Sigmoid colon (tissue), 7 donors: ENCODE measurements at places on chromosomes 7 and 10. TPM values are rescaled to one million over a fixed set of nuclear protein-coding genes. Genes with fewer than 3 reads are reported as not detected.

GRCh38 chr7:81725812-81726127, 44.1 kb downstream of the HGF start:
- H3K4me1 ChIP-seq: peaks cover 10% of the 10 kb centered on the region
- no peaks in the 10 kb centered on the region for H3K36me3 ChIP-seq
- no peak overlapping the region for H3K27ac ChIP-seq
- H3K4me3 ChIP-seq: no peak overlapping the region
- no peak for DNase-seq

DNA sequence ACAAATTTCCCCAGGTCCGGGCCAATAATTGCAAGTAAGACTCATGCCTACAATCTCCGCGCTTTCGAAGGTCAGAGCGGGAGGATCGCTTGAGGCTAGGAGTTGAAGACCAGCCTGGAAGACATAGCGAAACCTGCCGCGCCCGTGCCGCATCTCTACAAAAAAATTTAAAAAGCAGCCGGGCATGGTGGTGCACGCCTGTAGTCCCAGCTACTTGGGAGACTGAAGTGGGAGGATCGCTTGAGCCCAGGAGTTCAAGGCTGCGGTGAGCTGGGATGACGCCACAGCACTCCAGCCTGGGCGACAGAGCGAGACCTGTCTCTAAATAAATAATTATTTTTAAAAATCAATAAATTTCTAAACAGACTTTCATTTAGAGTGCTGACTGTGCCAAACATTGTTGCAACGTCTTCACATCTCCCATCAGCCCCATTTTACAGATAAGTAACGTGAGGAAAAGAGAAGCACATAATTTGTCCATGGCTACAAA, 494 bp upstream of the CFAP43 start:
- H3K4me1 ChIP-seq: no peaks in the 10 kb centered on the region
- H3K36me3 ChIP-seq: no peaks in the 10 kb centered on the region
- H3K27me3 ChIP-seq: no peaks in the 10 kb centered on the region
- peak overlapping the region; percentile 70 for H3K4me3 ChIP-seq

DNA sequence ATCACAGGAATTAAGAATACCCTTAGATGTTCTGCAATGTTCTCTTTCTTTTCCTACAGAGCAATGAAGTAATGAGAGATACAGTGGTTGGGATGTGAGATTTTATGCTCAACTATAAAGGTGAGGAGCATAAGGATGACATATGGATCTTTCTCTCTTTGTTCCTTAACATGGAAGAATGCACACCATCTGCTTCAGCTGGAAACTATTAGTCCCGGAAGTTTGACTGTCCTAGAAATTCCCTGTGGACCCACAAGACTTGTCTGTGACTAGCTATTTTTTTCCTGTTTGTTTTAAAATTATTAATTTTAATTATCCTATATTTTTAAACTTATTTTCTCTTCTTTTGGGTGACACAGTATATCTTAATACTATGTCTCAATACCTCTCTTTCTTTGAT, 80.2 kb downstream of the DKK1 start:
- H3K27ac ChIP-seq: no peak overlapping the region
- H3K4me3 ChIP-seq: no peak overlapping the region
- no peaks in the 10 kb centered on the region for H3K27me3 ChIP-seq

DNA sequence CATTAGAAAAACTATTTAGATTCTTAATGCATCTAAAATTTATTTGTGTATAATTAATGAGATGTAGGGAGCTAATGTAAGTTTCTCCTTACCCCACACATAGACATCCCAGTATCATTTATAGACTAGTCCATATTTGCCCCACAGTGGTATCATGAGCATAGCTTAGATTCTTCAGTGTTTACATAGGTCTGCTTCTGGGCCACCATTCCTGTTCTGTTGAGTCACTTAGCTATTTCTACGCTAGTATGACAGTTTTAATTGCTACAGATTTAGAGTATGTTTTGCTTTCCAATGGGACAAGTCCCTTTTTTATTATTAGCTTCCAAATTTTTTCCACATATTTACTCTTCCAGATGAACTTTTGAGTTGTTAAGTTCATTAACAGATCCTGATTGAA, 69.4 kb downstream of the MCMBP start:
- H3K4me1 ChIP-seq: peaks cover 24% of the 10 kb centered on the region
- peaks cover 10% of the 10 kb centered on the region for H3K36me3 ChIP-seq
- no peak overlapping the region for H3K27ac ChIP-seq
- no peaks in the 10 kb centered on the region for H3K27me3 ChIP-seq
- no peak for DNase-seq

GRCh38 chr7:107041097-107041496, 3.4 kb upstream of the PRKAR2B start:
- no peaks in the 10 kb centered on the region for H3K27me3 ChIP-seq
- DNase-seq: no peak
- H3K27ac ChIP-seq: no peak overlapping the region
- H3K36me3 ChIP-seq: no peaks in the 10 kb centered on the region
- peaks cover 13% of the 10 kb centered on the region for H3K4me1 ChIP-seq

DNA sequence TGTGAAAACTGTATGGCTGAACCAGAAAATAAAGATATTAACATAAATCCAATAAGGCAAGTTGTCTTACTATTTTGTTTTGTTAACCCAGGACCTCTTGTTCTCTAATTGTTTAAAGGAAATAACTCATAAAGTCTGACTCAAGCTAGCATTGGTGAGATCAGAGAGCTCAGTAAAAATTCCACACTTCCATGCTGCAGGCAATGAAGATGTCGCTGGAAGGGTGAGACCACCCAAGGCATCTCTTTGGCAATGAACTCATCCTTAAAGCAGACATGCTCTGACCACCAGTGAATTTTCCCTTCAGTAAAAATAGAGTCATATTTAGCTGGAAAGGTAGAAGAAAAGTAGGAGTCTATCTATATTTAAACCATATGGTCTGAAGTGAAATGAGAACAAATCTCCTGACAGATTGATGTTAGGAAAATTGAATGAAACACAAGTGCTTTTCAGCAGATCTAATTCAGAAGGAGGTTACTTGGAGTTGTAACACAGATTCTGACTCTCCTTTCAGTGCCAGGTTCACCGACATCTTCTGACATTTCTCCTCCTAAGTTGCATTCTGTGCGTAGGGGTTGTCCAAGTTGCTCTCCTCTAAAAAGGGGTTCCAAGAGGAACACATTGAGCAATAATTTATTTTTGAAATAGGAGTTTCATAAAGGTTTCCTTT, 32.8 kb upstream of the VIPR2 start:
- DNase-seq: no peak
- no peaks in the 10 kb centered on the region for H3K27me3 ChIP-seq
- no peaks in the 10 kb centered on the region for H3K4me1 ChIP-seq
- no peak overlapping the region for H3K4me3 ChIP-seq
- H3K36me3 ChIP-seq: no peaks in the 10 kb centered on the region
- H3K27ac ChIP-seq: peak overlapping the region; percentile 25

- H3K27me3 ChIP-seq: no peaks in the 10 kb centered on the region
- H3K36me3 ChIP-seq: no peaks in the 10 kb centered on the region
- H3K4me1 ChIP-seq: no peaks in the 10 kb centered on the region
These were observed 588.0 kb downstream of the CALN1 start for GRCh38 chr7:71824006-71824760.

GRCh38 chr10:83750604-83751003, 388.7 kb upstream of the GHITM start:
- H3K27ac ChIP-seq: no peak overlapping the region
- H3K27me3 ChIP-seq: no peaks in the 10 kb centered on the region
- H3K36me3 ChIP-seq: no peaks in the 10 kb centered on the region
- DNase-seq: no peak
- no peak overlapping the region for H3K4me3 ChIP-seq

The SLC39A12 gene
- 0.14 TPM for total RNA-seq

The PGAM1 gene
- total RNA-seq: 246 TPM
